CD4-positive, CD25-positive, alpha-beta regulatory T cell (primary cell): ENCODE measurements at places on chromosomes 7 and 10. TPM values are rescaled to one million over a fixed set of nuclear protein-coding genes. Genes with fewer than 3 reads are reported as not detected.

DNA sequence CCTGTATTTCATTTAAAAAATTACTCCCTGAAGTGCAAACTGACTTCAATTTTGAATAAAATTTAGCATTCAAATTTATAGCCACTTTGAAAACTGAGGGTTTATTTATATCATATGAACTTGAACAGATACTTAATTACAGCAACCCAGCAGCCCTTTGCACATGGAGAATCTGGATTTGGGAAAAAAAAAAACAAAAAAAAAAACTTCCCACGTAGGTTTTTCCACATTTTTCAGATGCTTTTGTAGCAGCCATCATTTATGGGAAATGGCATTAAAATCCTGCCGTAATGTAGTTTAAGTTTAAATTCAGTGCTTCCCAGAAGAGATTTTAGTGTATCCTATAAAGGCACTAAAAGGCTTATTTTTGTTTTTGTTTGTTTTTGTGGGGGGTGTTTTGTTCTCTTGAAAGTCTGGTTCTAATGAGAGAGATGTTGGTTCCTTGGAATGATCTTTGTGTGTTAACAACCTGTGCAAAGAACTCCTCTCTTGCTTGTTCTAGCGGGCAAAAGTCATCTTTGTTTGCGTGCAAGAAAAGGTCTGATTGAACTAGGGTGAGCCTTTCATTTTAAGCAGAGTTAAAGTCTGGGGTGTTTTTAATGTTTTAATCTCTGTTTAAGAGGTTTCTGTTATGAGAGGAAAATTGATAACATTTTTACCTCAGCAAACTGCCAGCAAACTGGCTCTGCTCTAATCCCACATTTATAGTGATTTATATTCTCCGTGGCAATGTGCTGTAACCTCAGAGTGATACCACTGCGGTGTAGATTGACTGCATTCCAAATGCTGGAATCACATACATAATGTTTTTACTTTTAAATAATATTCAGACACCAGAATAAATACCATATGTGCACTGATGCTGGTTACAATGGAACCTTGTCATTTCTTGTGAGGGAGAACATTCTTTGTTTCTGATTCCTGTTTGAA is 105.5 kb downstream of the WNT2 start:
- DNase-seq = no peak

DNA sequence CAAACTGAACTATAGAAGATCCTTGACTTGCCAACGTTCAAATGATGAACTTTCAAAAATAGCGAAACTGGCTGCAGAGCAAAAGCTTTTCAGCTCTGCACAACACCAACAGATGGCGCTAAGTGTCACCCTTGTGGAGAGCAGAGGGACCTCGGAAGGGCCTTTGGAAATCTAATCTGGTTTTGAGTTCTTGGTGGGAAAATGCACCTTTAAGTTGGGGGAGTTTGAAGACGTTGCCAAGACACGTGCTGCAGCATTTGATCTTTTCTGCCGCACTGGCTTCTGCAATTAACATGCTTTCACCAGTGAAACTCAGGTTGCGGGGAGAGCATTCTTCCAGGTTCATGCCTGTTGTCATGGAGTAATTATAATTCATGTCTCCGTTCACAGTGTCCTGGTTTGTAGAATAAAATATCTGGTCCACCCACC is 26.3 kb upstream of the WDR11 start:
- no peak for DNase-seq

DNA sequence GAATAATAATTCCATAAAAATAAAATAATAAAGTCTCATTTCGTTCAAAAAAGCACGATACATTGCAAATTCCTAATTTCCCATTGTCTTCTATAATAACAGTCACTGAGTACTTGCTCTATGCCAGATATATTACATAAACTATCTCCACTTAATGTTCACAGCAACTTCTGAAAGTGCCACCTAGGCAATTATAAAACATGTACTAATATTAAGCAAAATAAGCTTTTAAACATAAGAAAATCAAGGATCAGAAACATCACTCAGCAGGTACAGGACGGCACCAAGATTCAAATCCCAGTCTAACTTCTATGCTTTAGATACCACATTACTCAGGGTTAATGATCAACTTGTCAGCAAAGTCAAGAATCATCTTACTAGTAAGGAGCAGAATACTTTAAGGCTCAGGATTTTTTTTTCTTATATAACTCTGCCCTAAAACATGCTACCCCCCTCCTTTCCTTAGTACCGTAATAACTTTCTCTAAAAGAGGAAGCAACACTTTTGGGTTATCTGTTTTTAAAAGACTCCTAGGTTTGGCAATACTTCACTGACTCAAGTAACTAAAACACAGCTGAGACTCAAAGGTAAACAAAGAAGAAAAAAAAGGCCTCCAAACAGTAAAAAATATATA is 51.3 kb downstream of the USP6NL start:
- no peak for DNase-seq

DNA sequence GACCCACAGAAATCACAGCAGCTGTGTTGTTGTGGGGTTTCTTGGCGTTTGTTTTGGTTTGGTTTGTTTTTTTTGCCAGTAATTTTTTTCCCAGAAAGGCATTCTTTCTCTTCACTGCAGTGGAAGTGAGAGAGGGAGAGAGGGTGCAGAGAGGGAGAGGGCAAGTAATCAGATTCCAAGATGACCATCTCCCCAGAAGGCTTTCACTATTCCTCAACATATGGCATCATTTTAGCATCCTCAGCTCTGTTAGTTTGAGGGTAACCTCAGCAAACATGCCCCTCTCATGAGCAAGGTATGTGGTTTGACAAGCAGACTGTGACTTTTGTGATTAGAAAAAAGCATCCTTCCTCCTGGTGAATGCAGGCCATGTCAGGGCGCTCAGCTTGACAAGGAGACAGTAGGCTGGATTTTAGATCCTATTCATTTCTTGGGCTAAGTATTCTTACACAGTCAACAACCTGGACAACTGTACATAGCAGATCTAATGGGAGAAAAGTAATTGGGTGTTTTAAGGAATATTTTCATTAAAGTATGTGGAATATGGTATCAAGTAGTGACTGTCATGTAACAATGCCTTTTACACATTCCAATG is 86.3 kb upstream of the PIK3CG start:
- no peak for DNase-seq

The PLAC9 gene
- total RNA-seq = not detected

The SPDYE1 gene
- not detected for total RNA-seq

The STEAP1B gene
- not detected for total RNA-seq

DNA sequence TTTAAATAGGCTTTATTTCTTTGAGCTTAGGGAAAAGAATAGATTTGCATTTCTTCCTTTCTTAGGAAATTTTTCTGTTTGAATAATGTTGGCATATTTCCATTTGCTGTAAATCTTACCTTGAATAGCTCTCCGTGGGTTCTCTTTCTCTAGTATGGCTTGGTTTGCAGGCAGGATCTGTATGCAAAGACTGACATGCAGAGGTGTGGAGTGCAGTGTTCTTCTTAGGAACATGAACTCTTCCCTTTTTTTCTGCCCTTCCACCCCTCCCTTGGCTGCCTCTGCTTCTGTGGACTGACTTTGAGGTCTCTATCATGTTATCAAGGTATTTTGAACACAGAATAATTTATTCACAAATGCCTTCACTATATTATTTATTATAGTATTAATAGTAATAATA is 222.8 kb downstream of the LHFPL3 start:
- DNase-seq = no peak

DNA sequence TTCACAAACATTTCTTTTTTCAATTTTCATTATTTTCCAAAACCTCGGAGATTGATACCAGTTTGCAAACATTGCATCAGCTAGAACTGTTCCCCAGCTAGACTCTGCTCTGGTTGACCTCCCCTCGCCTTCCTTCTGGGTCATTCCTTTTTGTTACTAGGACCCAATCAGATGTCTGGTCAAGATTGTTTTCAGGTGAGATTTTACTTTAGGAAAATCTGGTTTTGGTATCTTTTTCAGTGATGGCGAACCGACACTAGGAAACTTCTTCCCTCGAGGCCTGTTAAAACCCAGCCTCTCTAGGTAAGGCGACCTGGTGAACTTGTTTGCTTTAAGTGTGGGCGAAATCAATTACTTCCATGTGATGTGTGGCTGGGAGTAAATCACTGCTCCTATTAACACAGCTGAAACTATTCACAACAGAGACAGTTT is 8.4 kb downstream of the PROSER2 start:
- DNase-seq = no peak

The ARPC1A gene
- total RNA-seq = 42.5 TPM

- no peak for DNase-seq
These were observed 162.9 kb downstream of the SEMA3D start for GRCh38 chr7:85023916-85024315.

GRCh38 chr7:121081327-121081936 is 92.9 kb downstream of the CPED1 start:
- DNase-seq = peak; percentile 60

- DNase-seq = no peak
These were observed 119.1 kb downstream of the CNOT4 start for GRCh38 chr7:135390829-135391228.

DNA sequence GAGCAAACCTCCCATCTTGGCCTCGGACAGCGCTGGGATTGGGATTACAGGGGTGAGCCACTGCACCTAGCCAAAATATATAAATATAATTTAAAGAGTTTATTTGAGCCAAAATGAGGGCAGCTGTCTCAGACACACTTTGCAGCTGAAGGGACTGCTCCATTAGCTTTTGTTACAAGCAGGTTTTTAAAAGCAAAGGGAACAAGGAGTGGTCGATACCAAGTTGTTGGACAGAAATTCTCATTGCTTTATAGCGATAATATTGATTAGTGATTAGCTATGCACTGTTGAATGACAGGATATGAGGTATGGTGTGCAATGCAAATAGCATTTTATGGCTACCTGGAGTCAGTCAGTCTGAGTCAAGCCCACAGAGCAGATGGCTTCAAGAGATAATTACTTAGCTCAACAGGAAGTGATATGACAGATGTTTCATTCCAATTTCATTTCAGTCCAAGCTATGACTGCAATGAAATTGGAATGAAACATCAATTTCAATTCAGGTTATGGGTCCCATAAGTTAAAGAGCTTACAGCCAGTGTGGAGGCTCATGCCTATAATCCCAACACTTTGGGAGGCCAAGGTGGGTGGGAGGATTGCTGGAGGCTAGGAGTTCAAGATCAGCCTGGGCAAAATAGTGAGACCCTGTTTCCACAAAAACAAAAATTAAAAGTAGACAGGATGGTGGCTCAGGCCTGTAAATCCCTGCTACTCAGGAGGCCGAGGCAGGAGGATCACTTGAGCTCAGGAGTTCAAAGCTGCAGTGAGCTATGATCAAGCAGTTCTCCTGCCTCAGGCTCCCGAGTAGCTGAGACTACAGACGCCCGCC is 23.1 kb downstream of the TYW1 start:
- peak; percentile 45 for DNase-seq

DNA sequence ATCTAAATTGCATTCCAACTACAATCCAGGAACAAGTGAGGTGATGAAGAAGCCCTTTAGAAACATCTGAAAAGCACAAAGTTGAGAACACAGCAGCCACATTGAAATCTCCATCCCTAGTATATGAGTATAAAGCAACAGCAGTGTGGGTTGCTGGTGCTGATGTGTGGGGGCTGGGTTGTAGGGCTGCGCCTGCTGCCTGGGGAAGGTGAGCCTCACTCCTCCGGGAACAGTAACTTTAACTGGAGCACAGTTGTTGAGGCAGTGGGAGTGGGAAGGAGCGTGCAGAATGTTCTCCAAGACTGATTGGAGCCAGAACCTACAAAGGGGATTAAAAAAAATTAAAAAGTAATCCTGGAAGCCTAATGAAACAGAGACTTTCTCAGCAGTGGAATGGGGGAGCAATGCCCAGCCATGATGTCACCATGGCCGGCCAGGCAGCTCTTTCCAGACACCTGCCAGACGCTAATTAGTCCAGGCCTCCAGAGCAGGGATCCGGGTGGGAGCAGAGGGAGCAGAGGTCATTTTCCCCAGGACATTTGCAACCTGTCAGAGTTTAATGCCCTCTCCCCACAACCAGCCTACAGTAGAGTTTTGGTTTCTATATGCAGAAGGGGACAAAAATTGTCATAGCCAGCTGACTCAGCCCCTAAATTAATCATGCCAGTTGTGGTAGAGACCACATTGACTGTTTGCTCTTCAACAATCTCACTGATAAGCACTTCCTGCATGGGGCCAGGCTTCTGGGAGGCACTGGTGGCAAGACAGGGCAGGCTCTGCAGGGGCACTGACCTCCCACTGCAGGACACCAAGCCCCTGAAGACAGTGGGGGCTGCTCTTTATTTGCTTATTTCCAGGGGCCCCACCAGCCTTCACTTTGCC is 133.0 kb upstream of the ZNF32 start:
- DNase-seq = peak; percentile 53

GRCh38 chr7:25541094-25541821 is 313.0 kb upstream of the NPVF start:
- no peak for DNase-seq

The NAMPT gene
- 453 TPM for total RNA-seq

GRCh38 chr7:29987083-29987482 is 2.5 kb downstream of the SCRN1 start:
- no peak for DNase-seq

DNA sequence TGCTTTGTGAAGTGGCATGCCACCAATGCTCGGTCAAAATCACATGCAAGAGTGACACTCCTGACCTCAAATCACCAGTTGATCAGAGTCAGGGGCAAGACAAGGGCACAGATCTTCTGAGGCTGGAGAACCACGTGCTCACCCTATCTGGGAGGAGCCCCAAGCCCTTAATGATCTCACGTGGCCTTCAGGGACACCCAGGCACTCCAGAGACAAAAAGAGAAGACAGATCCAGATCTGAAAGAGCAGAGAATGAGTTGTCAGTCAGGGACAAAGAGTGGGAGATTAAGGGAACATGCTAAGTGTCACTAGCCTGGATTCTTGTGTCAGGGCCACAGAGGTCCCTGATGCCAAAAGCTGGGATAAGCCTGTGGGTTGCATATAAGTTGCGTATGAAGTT is 134.3 kb downstream of the PLXNA4 start:
- no peak for DNase-seq

- DNase-seq = no peak
These were observed 1469.5 kb upstream of the CELF2 start for GRCh38 chr10:9547936-9548904.

GRCh38 chr10:128429321-128429720 is 303.1 kb upstream of the MKI67 start:
- DNase-seq = no peak

DNA sequence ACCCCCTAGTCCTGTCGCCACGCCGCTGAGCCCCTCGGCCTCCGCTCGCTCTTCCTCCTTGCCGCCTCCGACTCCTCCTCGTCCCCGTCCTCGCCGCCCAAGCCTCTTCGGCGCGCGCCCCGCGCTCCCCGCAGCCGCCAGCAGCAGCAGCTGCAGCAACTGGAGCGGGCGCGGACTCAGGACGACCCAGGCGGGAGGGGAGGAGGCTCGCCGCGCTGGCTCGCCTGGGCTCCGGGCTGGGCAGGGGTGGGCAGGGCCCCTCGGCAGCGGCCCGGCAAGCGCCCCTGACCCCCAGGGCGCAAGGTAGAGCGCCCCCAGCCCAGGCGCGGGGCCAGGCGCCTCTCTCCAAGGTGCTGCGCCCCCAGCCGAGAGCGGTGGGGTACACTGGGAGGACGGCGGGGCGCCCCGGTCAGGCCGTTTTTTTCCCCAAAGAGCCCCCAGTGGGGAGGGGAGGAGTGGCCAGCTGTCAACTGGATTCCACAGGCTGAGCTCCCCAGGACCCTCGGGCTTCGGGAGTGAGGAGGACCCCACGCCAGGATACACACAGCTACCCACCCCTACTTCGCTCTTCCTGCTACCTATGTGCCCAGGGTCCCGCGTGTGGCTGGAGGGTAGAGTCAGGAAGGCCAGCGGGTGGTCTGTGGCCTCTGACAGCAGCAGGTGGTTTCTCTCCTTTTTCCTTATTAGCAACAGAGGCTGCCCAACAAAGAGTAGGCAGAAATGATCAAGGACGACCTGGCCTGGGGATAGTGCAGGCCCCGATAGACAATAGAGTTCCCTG is 903 bp upstream of the KCNMA1 start:
- DNase-seq = no peak
